ENCODE measurements at places on chromosomes 6 and 20. TPM values are rescaled to one million over a fixed set of nuclear protein-coding genes. Genes with fewer than 3 reads are reported as not detected.

The HEY2 gene
- 28.0 TPM for polyA plus RNA-seq

DNA sequence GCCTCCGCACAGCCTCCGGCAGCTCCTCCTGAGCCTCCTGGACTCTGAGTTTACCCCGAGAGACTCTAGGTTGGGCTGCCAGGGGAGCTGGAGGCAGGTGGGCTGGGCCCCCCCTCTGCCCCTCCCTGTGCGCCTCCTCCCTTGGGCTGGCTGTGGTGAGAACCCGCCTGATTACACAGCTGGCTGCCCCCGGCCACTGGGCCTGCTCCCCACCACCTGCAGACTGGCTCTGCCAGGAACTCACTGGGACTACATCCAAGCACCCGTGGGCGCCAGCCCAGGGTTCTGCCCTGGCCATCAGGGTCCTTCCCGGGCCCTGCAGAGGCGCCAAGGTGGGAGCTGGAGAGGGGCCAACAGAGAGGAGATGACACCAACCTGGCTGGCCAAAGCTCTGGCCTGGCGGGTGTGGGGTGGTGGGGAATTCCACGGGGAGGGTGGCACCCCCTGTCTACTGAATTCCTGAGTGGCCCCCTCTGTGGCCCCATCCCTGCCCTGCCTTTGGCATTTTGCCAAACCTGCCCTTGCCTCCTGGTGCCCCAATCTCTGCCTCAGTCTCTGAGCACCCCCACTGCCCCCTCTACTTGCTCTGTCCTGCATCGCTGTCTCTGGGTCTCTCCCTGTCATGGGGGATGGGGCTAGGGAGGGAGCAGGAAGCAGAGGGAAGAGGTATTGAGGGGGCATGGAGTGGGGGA, 21.9 kb upstream of the CDH22 start:
- H3K4me1 ChIP-seq, result peaks cover 33% of the 10 kb centered on the region
- H3K27ac ChIP-seq, result no peak overlapping the region
- peaks cover 4% of the 10 kb centered on the region for H3K27me3 ChIP-seq
- no peaks in the 10 kb centered on the region for H3K36me3 ChIP-seq

GRCh38 chr6:52537001-52537753, 39.7 kb downstream of the TRAM2 start:
- no peaks in the 10 kb centered on the region for H3K36me3 ChIP-seq
- no peak for DNase-seq
- H3K27ac ChIP-seq, result no peak overlapping the region

DNA sequence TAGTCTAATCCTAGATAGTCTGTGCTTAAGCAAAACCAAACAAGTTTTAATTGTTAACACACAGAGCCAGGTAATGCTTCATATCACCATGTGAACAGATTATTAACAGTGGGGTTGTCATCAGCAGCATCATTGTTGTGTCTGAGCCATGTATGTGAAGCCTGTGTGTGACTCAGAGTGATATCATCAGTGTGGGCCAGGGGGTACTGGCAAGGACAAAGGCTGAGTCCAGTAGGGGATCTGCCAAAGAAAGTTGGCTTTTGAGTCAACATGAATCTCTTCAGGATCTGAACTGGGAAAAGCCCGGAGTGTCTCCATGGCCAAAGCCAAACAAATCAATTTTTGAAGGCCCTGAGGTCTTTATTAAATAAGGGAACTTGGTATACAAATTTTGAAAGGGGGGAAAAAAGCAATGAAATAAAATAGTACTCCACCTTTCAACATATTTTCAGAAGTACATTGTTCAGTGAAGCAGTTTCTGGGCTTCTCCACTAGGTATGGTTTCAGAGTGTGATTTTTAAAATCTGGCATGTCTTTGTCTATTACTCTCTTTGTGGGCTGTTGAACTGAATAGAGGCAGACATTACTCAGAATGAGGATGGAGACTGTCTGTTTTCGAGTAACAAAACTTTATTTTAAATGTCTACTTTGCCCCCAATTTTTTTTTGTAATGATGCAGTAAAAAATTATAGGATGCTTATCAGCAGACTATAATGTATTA, 444.2 kb upstream of the JAG1 start:
- H3K27ac ChIP-seq, result no peak overlapping the region
- no peaks in the 10 kb centered on the region for H3K4me1 ChIP-seq
- no peak overlapping the region for H3K4me3 ChIP-seq
- DNase-seq, result no peak
- H3K36me3 ChIP-seq, result no peaks in the 10 kb centered on the region
- no peaks in the 10 kb centered on the region for H3K27me3 ChIP-seq

GRCh38 chr20:63070301-63070625, 63.5 kb upstream of the BHLHE23 start:
- no peak overlapping the region for H3K27ac ChIP-seq
- peaks cover 25% of the 10 kb centered on the region for H3K27me3 ChIP-seq
- DNase-seq, result no peak
